Astrocyte (in vitro differentiated cells and primary cell): ENCODE measurements at places on chromosomes 1 and 21. TPM values are rescaled to one million over a fixed set of nuclear protein-coding genes. Genes with fewer than 3 reads are reported as not detected.
A peak's percentile ranks its signal among the peaks of the same experiment; 100 is the strongest.

C1orf56 gene
- 1.3 and 1.7 TPM in 2 replicates for total RNA-seq

GRCh38 chr1:29237852-29238619, 1.7 kb downstream of the PTPRU start:
- DNase-seq, result no peak

DNA sequence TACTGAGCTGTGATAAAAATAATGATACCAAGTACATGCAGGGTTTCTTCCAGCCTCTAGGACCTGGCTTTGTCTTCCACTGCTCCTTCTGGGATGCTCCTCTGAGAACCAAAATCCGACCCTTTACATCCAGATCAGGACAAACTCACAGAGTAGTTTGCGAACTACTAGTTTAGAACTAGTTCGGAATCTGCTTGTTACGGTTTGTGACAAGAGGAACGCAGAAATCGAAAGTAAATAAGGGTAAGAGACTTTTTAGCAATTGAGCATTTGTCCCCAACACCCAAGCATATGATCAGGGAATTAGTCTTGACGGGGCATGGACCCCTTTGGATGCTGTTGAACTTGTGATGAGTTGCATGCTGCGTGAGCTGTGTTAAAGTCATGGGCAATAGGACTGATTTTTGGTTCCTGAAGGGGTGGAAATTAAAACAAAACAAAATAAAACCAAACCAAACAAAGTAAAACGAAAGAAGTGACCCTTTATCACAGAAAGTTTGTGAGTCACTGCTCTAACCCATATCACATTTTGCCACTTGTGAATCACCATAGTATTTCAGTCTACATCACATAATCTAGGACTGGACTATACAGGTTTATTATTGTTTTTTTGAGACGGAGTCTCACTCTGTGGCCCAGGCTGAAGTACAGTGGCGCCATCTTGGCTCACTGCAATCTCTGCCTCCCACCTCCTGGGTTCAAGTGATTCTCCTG, 35.7 kb upstream of the ERRFI1 start:
- DNase-seq, result peak; percentile 77

MAP10 gene
- total RNA-seq, result 2.1 and 2.5 TPM in 2 replicates

- DNase-seq, result no peak
Observed at GRCh38 chr1:94335447-94335846, 82.7 kb upstream of the ABCD3 start.

DNA sequence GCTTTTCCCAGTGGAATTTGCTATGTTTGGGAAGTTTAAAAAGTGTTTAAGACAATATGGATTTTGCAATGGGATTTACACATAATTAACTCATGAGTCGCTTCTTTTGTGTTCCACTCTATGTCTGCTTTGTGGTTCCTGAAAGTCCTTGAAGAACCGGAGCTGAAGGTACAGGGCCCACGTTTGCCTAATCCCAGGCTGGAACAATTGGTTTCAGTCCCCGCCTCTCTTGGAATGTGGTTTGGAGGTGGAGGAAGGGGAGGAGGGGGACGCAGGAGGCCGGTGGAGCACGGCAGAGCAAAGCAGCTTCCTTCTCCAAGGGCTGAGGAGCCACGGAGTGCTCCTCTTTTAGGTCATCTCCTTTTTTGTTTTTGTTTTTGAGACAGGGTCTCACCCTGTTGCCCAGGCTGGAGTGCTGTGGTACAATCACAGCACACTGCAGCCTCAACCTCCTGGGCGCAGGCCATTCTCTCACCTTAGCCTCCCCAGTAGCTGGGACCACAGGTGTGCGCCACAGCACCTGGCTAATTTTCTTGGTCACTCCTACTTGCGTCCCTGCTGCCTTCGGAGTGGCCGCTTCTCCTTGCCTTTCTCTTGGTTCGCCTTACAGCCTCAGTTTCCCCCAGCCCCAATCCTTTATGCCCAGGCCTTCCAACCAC, 129.5 kb upstream of the ERRFI1 start:
- DNase-seq, result peak; percentile 71

KIF17 gene
- 2.2 and 2.3 TPM in 2 replicates for total RNA-seq

DNA sequence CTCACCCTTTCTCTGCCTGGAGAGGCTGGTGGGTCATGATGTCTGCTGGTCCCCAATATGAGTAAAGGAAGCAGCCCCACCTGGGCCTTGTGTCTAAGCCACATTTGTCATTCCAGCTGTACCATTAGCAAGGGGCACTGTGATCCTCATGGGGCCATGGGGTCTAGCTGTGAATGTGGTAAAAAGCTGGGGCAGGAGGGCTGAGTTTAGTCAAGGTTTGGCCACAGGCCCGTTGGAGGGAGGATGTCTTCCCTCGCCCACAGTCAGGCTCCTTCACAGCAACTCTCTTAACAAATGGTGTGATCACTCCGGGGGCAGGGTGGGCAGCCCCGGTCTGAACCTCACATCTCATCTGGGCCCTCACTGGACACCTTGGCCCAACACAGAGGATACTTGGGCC, 115.4 kb downstream of the DMRTB1 start:
- no peak for DNase-seq

OTUD3 gene
- 8.7 and 10.6 TPM in 2 replicates for total RNA-seq

TTC24 gene
- total RNA-seq, result not detected in 2 replicates

- no peak for DNase-seq
Observed at GRCh38 chr1:201370500-201370899, 7.0 kb downstream of the TNNT2 start.

- no peak for DNase-seq
Observed at GRCh38 chr1:153233448-153233847, 16.1 kb downstream of the PRR9 start.

- no peak for DNase-seq
Observed at GRCh38 chr1:228935855-228936727, 200.8 kb downstream of the RHOU start.

GRCh38 chr1:2893473-2894120, 92.1 kb upstream of the TTC34 start:
- no peak for DNase-seq

L1TD1 gene
- total RNA-seq, result 9.9 and 10.6 TPM in 2 replicates

CXADR gene
- total RNA-seq, result 20.2 and 30.6 TPM in 2 replicates

DNA sequence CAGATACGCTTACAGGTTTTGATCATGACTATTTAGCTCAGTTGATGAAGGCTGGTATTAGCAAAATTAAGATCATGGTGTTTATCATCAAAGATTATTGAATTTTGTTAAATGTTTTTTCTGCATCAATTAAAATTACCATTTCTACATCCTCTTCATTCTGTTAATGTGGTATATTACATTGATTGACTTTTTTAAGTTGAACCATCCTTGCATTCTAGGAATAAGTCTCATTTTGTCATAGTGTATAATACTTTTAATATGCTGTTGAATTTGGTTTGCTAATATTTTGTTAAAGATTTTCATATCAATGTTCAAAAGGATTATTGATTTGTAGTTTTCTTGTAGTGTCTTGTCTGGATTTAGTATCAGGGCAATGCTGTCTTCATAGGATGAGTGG, 142.4 kb downstream of the LYPLAL1 start:
- DNase-seq, result no peak

DNA sequence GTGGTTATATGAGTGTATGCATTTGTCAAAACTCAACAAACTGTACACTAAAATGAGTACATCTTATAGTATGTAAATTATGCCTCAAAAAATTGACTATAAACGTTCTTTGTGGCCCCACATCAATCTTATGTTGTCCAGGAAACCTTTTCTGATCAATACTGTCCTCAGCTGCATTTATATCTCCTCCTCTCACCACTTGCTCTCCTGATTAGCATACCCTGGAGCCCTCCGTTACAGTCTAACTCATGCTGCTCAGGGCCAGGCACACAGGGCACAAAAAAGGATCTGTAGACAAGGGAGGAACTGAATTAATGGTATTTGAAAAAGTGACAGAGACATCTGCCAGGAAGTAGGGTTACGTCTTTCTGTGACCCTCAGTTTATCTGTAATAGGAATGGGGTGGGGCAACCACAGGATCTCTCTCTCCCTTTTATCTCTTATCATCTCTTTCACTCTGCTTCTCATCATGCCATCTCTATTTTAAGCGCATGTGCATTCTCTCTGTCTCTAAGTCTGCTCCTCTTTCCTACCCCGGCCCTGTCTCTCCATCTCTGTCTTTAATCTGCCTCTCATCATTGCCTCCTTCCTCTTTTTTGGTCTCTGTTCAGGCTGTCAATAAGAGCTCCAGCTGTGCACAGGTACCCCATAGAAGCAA, 7.0 kb upstream of the TAL1 start:
- DNase-seq, result no peak

DNA sequence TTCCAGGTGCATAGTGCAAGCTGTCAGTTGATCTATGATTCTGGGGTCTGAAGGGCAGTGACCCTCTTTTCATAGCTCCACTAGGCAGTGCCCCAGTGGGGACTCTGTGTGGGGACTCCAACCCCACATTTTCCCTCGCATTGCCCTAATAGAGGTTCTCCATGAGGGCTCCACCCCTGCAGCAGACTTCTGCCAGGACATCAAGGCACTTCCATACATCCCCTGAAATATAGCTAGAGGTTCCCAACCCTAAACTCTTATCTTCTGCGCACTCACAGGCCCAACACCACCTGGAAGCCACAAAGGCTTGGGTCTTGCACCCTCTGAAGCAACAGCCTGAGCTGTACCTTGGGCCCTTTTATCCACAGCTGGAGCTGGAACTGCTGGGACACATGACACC, 65.7 kb upstream of the PKN2 start:
- no peak for DNase-seq

CAPN8 gene
- total RNA-seq, result not detected in 2 replicates

- DNase-seq, result no peak
Observed at GRCh38 chr1:204454476-204454875, 40.1 kb downstream of the PIK3C2B start.

DNA sequence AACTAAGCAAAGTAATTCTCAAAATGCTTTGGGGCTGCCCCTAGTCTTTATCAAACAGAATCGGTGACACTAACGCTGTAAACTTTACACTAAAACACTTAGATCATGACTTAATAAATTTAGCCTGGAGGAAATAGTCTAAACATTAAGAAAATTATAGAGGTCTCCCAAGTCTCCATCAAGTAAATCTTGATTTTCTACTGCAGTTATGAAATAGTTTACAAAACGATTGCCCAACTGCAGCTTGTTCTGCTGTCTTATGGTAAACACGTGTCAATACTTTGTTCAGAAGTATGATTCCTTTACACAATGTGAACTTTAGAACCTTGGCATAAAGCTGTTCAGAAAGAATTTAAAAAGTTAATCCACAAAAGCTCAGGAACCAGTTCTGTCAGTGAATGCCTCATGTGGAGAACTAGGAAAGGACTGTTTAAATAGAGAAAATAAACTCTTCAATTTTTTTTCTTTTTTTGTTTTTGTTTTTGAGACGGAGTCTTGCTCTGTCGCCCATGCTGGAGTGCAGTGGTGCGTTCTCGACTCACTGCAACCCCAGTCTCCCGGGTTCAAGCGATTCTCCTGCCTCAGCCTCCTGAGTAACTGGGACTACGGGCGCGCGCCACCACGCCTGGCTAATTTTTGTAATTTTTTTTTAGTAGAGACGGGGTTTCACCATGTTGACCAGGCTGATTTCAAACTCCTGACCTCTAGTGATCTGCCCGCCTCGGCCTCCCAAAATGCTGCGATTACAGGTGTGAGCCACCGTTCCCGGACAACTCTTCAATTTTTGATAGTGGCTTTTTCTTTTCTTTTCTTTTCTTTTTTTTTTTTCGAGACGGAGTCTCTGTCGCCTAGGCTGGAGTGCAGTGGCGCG, 1.6 kb downstream of the DDI2 start:
- no peak for DNase-seq

ADAMTS5 gene
- 8.6 and 14.1 TPM in 2 replicates for total RNA-seq

DNA sequence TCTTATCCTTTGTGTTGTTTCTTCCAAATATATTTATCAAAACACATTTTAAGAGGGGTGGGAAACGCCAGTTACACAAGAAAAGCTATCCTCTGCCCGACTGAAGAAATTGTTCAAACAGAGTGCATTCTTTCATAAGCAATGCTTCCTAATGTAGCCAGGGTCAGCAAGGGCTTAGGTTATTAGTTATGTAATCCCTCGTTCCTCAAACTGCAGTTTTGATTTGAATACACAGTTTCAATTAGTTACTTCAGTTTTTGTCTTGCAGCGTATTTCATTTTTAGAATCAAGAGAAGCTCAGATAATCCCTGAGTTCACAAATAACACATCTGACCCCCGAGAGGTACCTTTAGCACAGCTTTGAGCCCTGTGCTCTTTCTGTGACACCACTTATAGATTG, 141.7 kb upstream of the NRIP1 start:
- no peak for DNase-seq

- DNase-seq, result no peak
Observed at GRCh38 chr1:38454236-38454635, 405.3 kb downstream of the RRAGC start.

- no peak for DNase-seq
Observed at GRCh38 chr1:234913771-234914170, 214.9 kb downstream of the TOMM20 start.

DNA sequence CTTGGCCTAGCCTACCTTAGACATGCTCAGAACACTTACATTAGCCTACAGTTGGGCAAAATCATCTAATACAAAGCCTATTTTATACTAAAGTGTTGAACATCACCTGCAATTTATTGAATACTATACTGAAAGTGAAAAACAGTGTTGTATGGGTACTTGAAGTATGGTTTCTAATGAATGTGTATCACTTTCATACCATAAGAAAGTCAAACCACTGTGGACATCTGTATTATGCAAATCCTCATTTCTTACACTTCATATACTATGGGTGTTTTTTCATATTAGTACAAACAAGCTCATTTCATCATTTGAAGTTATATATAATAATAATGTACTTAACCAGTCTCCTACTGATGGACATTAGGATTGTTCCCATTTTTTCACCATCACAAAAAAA, 41.2 kb downstream of the TDRD5 start:
- DNase-seq, result no peak

GPR52 gene
- total RNA-seq, result 0.55 and 1.1 TPM in 2 replicates

DNA sequence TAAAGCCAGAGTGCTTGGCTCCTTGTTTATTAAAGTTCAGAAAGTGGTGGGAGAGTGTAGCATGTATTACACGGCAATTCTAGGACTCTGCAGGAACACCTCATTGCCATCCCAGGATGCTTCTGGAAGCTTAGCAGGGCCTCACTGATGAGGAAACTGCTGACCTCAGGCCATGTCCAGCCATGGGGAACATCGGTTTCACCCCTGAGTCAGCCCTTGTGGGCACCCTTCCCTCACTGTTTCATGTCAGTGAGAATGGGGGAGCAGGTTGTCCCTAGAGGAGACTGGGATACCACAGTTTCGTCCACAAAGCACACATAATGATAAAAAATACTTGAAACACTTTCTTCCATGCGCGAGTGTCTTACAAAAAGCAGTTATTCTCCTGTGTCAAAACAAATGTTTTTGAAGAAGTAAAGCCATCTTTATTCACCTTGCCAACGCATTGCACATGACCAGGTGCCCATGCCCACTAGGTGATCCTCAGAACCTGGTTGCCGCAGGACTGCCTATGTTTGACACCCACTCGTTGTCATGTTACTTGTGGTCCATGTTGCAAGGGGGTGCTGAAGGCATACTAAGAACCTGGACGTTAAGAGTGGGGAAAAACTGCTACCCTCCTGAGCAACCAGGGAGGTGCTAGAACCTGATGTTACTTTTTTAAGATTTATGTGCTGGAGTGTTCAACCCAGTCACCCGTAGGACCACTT, 41.2 kb upstream of the TTC22 start:
- no peak for DNase-seq

GRCh38 chr1:3066826-3067225, 2.2 kb upstream of the PRDM16 start:
- DNase-seq, result no peak

GRCh38 chr1:244548558-244549115, 87.6 kb downstream of the CATSPERE start:
- no peak for DNase-seq

- DNase-seq, result no peak
Observed at GRCh38 chr21:45554477-45555175, 12.4 kb upstream of the SLC19A1 start.

PTPRU gene
- total RNA-seq, result 36.6 and 47.2 TPM in 2 replicates
